RPMI7951 (cell line): ENCODE measurements at places on chromosomes 2 and 18. TPM values are rescaled to one million over a fixed set of nuclear protein-coding genes. Genes with fewer than 3 reads are reported as not detected.
A peak's percentile ranks its signal among the peaks of the same experiment; 100 is the strongest.

RESP18 gene
- not detected in 2 replicates for total RNA-seq

LAMA3 gene
- total RNA-seq, result 0.49 and 2.9 TPM in 2 replicates

MOCOS gene
- 4.9 and 5.1 TPM in 2 replicates for total RNA-seq

ZNF516 gene
- total RNA-seq, result 4.1 and 4.9 TPM in 2 replicates

LMAN2L gene
- total RNA-seq, result 36.8 and 37.8 TPM in 2 replicates

DNA sequence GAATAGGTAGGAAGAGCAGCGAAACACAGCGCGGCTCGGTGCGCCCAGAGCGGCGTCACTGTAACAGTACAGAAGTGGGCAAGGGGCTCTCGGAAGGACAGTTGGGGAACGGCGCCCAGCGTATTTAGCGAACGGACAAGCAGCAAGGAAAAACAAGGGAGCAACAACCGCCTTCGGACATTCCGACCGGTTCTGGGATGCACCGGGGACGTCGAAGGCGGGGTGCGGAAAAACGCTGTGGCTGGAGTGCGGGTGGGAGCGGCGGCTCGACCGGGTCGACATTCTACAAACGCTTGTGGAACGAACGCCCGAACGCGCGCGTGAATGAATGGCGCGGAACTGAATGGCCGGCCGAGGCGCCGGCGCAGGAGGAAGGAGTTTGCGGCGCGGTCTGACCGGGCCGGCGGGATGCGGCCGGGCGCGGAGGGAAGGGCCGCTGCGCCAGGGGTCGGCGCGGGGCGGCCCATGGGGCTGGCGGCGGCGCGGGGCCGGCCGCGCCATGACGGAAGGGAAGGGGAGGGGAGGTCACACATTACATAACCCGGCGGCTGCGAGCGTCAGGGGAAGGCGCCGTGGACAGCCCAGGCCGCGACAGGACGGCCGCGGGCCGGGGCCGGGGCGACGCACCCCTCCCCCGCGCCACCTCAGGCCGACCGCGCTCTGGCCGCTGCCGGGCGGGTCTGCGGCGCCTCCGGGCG lies 605 bp downstream of the REV1 start:
- peak; percentile 68 for DNase-seq

- DNase-seq, result no peak
Measured at GRCh38 chr2:200748779-200749178, 62.9 kb upstream of the BZW1 start.

DNA sequence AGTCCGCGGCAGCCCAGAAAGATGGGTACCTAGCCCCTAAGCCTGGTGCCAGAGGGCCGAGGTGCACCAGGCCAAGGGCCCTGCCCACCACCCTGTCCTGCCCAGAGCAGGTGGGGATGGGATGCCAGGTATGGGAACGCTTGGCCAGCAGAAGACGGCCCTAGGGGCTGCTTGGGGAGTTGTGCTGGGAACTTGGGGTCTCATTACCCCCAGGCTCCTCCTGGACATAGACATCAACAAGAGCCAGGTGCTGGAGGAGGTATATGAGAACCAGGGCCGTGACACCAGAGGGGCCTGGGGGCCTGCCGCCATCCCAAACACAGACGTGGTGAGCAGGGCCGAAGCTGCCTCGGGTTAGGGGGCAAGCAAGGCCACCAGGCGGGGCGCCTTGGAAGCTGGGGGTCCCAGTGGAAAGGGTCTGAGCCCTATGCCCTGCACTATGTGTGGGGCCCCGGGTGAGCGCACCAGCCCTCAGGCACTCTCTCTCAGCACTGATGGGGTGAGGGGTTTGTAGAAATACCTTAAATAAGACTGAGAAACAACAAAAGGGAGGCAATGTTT lies 46.9 kb downstream of the FER1L5 start:
- DNase-seq, result no peak

DNA sequence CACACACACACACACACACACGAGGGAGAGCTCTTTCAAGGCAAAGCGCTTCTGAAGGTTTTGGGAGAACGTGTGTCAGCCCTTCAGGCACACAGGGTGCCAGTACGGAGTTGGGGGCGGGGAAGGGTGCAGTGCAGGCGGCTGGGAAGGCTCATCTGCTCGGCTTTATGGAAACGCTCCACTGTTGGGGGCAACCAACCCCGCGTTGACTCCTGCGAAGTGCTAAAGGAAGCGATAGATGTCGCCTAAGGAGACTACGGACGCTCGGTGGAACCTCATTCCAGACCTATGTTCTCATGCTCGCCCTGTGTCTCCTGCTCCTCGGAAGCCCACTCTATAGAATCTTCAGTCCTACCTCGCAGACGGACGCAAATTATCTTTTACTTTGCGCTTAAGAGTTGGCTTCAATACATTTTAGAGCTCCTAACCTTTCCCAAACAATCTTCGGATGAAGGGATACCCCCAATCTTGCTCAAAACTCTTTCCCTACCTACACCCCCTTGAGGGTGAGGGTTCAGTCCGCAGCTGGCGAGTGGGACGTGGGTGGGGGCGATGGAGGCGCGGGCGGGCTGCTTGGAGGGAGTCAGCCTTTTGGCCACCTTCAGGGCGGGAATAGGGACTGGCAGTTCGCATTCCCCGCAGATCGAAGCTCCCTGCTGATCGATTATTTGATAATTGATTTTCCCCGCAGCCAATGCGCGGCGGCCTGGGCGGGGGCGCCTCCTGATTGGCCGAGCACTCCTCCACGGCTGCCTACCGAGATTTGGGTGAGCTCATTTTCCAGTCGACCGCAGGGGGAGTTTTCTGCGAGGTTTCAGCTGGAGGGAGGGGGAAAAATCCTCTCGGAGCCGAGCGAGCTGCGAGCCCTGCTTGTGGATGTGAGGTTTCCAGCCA lies 1.9 kb upstream of the MEIS1 start:
- peak; percentile 95 for DNase-seq

- no peak for DNase-seq
Measured at GRCh38 chr2:73218298-73218697, 4.3 kb downstream of the SMYD5 start.

DNA sequence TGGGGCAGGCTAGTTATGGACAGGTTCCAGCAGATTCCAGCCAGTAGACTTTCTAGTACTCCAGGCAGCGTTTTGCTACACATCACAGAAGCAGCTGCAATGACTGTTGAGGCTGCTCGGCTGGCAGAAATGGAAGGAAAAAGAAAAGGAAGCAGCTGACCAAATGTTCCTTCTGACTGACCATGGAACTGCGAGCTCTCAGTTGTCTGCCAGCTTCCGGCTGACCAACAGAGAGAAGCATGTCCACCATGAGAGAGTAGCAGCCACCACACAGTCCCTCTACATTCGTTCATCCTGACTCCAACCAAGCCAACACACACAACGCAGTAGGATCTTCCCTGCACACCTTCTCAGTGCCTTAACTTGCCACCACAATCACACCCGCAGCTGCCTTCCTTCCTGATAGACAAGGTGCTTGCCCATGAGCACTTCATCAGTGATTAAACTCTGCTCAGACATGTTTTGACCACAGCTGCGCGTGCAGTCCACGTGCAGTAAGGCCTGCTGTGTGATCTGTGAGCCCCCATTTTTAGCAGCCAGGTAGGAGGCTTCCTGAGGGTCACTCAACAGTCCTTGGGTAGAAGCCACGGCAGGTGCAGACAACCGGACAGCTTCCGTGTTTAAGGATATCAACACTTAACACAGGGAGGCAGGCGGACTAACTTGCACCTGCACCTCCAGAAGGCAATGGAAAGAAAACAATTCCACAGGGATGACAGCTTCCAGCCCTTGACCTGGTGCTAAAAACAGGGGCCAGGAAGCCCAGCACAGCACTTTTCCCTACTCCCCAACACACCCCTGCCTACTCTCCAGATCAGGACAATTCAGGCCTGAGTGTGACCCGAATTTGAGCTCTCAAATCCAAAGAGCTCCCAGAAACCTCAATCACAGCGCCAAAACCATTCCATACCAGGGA lies 996 bp downstream of the TGFBRAP1 start:
- peak; percentile 80 for DNase-seq

DNA sequence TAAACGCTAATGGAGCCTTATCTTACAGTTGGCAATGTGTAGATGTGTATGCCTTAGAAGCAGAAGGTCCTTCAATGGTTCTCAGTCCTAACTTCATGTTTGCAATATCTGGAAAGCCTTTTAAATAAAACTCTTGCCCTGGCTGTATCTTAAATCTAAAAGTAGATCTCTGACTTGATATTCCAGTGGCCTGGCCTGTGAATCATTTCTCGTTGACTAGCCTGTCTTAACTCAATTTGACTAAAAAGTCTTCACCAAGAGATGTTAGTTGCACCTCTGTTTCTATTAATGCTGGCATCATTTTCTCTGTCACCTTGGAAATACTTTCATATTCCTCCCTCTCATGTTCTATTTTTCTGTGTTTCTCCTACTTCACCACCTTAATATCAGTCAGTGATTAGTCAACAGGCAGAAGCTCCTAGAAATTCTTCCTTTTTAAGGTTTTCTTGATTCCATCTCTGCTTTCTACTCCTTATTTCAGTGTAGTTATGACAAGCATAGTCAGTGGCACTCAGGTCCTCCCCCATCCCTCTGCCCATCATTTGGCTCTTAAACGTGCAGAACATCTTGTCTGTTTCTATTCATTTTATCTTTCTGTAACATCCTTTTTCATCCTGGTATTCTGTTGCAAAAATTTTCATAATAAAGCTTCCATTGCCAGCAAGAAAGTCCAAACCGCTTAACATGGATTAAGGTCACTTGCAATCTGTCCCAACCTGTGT lies 4.3 kb downstream of the ITGAV start:
- no peak for DNase-seq

DNA sequence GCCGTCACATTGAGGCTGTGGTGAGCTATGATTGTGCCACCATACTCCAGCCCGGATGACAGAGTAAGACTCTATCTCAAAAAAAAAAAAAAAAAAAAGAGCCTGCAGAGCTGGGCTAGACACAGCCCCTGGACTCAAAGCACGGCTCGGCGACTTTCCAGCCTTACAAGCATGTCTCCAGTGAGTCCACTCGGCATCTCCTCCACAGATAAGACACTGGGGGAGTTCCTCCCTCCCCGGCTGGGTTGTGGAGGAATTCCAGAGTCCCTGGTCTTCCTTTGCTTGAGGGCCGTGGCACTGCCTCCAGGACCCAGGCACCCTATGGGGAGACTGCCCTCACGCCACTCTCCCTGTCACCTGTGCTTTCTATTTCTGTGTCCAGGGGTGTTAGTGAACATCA lies 30.9 kb upstream of the RPL31 start:
- DNase-seq, result no peak

DNA sequence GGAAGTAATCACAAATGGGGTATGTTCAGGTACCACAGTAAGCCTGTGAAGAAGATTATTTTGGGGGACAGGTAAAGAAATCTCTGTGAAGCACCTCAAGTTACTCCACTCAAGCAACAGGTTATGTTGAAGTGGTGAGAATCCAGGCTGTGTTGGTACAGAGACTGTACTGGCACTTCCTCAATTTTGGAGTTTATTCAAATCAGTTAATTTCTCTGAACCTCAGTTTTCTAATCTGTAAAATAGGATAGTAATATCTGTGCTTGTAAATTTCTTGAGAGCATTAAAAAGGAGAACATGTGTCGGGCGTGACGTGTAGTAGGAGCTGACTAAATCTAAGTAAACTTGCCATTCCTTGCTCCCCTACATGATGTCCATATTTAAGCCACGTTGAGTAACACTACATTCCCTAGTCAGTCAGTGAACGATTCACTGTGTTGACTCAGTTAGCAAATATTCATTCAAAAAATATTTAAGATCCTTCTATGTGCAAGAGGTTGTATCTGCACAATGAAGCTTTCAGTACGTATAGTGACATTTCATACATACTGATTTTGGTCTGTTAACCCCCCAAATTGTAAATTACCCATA lies 504.2 kb downstream of the ZEB2 start:
- peak; percentile 19 for DNase-seq

- DNase-seq, result peak; percentile 90
Measured at GRCh38 chr2:41194230-41194629, 742.3 kb upstream of the SLC8A1 start.

DNA sequence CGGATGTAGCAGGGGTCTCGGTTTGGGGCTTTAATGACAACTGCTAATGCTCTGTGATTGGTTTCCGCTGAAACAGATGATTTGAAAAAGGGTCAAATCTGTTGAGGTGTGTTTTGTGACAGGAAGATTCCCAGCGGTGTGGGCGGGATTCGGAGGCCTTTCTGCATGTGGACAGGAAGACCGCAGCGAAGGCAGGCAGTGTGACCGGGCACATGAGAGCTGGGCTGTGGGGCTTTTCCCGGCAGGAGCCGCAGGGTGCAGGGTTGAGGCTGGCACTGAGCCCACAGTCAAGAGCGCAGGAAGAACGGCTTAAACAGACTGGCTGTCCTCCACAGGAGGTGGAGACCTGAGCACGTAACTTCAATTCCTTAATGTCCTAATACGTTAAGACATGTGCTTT lies 180.0 kb upstream of the TPO start:
- DNase-seq, result peak; percentile 35

DNA sequence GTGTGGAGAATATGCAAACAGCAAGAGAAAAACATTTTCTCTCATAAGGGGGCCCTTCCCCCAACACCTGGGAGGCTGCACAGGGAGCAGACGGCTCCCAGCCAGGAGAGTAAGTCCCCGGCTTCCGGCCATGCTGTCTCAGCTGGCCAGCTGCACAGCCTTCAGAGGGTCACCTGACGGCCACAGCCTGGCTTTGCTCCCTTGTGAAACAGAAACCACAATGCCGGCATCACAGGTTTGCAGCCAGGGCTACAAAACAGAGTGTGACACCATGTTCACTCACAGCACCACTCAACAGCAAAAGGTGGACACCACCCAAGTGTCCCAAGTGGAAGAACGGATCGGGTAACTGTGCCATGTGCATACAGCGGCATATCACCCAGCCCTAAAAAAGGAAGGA lies 86.9 kb upstream of the GPC1 start:
- DNase-seq, result no peak

GRCh38 chr2:235666213-235666781 lies 172.5 kb downstream of the AGAP1 start:
- peak; percentile 73 for DNase-seq

GRCh38 chr2:175282300-175282699 lies 100.8 kb upstream of the ATP5MC3 start:
- DNase-seq, result peak; percentile 42

DNA sequence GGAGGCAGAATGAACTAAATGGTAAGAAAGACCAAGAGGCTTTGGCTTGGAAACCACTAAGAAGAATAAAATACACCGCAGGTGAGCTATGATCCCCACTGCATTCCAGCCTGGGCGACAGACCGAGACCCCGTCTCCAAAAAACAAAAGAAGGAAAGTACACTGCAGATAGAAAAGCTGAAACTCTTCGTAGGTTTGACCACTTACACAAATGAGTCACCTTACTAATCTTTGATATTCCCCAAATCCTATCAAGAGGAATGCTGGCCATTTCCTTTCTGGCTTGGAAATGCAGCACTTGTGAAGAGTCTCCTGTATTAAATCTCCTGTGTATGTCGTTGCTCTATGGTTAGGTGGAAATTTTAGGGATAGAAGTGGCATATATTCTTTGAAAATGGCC lies 108.8 kb downstream of the MTCL1 start:
- DNase-seq, result no peak

DNA sequence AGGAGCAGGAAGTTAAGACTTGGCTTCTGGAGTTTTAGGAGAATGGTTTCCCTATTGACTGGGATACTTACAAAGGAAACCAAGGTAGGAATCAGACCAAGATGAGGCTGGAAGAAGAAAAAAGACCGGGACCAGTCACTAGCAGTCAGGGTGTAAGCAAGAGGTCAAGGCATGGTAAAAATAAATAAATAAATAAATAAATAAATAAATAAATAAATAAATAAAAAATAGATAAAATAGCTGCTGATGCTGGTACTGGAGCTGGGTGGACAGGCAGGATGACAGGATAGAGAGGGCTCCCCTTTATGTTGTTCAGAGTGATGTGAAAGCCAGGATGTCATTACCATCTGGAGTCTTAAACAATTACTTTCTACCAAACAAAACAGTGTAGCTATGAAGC lies 89.9 kb downstream of the MYO5B start:
- DNase-seq, result no peak
